HS-5 (cell line): ENCODE measurements at places on chromosomes 2 and 18.

DNA sequence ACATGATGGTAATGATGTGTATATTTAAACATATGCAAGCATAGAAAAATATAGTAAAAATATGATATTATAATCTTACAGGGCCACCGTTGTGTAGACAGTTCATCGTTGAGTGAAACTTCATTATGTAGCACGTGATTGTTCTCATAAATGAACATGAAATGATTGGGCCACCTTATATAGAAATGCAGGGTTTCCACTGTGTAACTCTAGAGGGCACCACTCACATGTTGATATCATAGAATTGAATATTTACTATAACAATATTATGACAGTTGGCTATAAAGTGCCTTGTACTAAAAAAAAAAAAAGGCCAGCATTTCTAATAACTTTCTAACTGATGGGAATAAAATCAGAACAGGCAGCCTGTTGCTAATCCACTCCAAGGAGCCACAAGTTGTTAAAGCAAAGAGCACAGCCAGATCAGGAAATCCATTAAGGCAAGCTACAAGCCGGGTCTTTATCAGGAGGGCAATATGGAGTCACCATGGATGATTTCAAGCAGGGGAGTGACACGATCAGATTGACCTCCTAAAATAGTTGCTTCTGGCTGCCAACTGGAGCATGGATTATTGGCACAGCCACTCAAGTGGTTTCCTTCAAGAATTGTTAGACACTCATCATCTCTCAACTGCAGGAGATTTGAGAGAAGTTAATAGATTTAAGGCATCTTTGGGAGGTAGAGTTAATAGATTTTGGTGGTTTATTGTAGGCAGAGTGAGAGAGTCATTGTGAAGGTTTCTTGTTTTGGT lies 16.7 kb downstream of the IL1F10 start:
- no peak for DNase-seq

DNA sequence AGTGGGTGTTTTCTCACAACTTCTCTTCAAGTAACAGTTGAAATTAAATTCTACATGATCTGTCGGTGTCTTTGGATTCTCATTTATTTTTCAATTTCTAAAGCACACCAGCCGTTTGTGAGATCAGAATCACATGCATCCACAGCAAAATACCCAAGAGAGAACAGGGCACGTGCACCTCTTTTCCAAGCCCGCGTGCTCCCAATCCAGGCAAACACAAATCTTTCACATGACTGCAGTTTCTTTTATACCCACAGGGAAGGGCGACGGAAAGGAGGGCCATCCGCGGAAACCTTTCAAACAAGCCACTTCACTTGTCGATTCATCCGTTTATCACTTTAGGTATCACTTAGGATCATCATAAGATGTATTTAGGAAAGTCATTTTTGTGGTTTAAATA lies 13.0 kb upstream of the DAPL1 start:
- no peak for DNase-seq

GRCh38 chr2:127039387-127040031 lies 67.4 kb downstream of the BIN1 start:
- no peak for DNase-seq

DNA sequence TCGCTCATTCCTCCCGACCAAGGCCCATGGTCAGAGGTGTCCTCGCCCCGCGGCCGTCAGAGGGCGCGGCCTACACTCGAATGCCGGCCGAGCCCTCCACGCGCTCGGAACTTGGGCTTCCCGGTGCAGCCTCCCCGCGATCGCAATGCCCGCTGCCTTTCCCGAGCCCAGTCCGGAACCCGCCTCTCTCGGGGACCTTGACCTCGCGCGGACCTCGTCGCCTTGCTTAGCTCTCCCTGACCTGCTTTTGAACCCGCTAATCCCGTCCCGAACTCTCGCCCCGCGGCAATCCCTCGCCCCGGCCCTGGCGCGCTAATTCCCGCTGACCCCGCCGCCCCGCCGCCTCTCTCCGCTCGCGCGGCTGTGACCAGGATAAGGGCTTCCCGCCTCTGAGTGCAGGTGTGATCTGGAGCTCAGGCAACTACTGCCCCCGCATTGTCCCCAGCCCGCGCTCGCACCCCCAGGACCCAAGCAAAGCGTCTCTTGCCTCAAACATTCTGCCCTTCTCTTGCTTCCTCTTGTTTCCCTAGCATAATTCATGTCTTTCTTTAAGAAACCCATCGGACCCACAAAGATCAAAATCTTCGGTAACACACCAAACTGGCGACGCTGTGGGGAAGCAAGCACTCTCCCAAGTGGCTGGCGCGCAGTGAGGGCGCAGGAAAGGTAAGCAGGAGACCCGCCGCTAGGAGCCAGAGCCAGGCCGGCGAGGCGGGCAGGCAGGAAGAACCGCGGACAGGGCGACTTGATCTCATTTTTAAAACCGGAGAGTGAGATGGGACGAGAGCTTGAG lies 46.6 kb upstream of the ATP6V1B1 start:
- DNase-seq: no peak

DNA sequence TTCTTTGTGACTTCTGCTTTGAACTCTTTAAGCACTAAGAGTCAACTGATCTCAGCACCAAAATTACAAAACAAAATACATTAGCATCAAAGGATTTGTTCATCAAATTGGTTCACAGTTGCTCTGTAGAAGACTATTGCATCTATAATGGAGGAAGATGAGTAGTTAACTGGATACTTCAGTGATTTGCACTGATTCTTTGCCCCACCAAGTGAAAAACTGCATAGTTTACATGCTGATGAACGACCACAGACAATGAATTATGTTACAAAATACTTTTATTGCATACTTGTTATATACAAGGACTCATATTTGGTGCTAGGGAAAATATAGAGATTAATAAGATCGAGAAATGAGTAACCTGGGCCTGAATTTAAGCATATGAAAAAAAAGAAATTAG lies 107.2 kb downstream of the SCG2 start:
- no peak for DNase-seq

- no peak for DNase-seq
Observed at GRCh38 chr18:48312066-48312465, 97.1 kb downstream of the ZBTB7C start.

DNA sequence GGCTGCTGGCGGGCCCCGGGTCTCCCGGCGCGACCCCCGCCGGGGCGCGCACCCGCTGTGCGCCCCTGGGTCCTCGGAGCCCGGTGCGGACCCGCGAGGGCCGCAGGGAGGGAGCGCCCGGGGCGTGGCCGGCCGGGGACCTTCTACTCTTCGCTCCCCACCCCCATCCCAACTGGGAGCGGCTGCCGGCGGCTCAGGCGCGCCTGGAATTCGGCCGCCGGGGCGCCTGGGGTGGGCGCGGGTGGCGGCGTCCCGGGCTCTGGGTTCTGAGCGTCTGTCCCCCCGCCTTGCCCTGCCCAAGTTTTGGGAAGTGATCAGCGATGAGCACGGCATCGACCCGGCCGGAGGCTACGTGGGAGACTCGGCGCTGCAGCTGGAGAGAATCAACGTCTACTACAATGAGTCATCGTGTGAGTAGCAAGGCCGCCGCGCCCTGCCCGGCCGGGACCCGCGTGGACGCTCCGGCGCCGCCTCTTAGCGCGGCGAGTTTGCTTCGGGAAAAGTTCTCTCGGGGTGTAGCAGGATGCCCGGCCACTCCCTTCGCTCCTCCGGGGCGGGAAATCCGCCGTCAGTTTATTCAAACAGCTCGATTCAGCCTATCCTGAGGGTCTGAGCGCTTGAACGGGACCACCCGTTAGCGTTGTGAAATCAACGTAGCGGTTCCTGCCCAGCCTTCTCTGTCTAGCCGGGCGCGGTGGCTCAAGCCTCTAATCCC lies 502 bp downstream of the TUBB6 start:
- DNase-seq: no peak

DNA sequence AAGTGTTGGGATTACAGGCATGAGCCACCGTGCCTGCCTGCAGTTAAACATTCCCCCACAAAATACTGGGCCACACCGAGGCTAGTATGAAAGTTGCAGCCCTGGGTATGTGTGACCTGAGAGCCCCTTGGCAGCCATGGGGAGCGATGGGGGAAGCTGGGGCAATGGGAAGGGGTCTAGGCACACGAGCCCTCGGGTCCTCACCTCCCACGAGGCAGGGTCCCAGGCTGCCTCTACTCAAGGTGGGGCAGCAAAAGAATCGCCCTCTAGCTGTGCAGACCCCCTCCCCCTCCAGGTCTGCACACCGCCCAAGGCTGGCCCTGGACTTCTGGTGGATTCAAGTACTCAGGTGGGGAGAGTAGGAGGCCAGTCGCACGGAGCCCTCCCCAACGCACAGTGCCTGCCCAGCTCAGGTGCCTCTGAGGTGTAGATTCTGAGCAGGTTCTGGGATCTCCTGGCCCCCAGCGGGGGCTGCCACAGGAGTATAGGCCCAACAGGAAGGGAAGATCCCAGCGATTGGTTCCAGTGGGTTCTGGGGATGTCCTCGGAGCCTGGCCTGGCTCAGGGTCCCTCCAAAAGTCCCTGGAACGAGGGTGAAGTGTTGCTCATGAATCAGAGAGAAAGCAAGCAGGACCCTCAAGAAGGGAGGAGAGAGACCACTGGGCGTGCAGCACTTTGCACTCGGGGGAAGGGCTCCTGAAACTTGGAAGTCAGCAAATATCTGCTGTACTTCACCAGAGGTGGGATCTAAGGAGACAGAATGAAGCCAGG lies 2.6 kb downstream of the GPR35 start:
- DNase-seq: no peak

DNA sequence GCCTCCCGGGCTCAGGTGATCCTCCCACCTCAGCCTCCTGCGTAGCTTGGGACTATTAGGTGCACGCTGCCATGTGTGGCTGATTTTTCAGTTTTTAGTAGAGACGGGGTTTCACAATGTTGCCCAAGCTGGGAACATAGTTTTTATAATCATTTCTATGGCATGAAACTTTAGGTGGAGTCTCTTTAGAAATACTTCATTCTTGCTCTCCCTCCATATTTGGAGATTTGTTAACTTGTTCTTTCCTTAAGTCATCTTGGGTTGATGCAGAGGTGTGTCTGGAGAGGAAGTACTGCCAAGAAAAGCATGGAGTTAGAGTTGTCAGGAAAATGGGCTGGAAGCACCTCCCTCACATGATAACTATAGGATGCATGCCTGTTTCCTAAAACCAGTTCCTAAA lies 17.4 kb downstream of the ZNF532 start:
- DNase-seq: no peak

DNA sequence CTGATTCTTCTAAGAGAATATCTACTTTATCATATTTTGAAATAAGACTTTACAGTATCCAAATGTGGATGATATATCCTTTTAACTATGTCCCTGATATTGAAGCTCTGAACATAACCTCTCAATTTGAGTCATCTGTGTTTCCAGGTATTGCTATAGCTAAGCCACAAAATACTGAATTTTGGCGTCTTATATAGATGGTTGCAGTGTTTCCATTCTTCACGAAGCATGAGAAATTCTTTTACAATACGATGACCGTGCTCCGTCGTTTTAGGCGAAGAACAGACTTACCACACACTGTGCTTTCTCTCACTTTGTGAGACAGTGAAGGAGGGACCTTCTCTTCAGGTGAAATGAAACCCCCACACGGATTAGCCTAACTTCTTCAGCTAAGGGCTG lies 45.3 kb downstream of the LRRFIP1 start:
- no peak for DNase-seq

- no peak for DNase-seq
Observed at GRCh38 chr2:36338827-36339145, 16.8 kb upstream of the CRIM1 start.

DNA sequence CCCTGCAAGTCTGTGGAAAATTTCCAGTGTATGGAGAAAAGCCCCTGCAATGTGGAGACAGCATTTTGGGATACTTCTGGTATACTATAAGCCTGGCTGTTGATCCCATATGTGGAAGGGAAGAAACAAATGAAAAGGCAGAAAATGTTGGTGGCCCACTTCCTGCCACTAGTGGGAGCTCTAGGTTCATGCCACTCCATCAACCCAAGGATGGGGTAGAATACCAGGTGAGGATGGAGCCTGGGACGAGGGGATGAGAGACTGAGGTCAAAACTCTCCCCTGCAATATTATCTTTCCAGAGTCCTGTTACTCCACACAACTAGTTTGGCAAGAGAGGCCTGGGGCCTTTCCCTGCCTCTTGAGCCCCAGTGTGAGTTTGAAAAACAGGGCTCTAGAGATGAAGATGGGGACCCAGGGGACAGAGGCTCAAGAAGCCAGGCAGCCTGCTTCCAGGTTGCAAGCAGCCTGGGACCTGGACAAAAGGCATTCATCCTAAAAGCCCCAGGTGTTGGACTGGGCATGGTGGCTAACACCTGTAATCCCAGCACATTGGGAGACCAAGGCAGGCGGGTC lies 31.9 kb downstream of the BMP10 start:
- DNase-seq: no peak

GRCh38 chr2:142580691-142581090 lies 296.8 kb upstream of the KYNU start:
- no peak for DNase-seq

DNA sequence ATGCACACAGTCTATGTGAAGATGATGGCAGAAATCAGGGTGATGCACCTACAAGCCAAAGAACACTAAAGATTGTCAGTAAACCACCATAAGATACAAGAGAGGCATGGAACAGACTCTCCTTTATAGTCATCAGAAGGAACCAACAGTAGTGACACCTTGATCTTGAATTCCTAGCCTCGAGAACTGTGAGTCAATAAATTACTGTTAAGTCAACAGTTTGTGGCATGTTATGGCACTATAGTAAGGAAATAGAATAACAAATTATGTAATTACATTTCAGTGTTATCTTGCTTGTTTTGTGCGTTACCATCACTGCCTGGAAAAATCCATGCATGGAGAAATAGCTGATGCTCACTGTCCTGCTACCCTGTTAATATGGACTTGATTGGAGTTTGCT lies 110.2 kb upstream of the LRP1B start:
- no peak for DNase-seq

GRCh38 chr18:57772387-57772799 lies 30.7 kb downstream of the ATP8B1 start:
- DNase-seq: no peak

GRCh38 chr2:9732824-9733223 lies 102.0 kb upstream of the YWHAQ start:
- DNase-seq: no peak

DNA sequence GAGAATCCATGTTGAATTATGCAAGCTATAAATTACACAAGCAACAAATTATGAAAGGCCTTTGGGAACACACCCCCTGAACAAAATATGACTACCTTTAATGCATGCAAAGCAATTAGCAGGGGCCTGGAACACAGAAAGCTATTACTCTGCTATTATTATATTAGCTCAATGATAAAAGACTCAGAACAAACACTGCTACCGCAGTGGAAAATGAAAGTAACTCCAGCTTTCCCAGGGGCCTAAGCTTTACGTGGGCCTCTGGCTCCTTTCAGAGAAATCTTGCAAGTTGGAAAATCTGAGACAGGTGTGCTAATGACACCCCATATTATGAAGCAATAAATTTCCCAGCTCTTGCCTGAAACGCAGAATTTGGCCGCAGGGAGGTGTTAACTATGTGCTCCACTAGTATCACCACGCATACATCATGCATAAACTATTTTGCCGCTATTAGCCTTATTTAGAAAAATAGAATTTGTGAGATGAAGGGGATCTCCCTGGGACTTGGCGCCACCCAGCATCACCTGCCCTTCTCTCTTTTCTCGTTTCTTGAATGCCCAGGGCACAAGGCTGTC lies 321.6 kb upstream of the LYPD1 start:
- DNase-seq: no peak

DNA sequence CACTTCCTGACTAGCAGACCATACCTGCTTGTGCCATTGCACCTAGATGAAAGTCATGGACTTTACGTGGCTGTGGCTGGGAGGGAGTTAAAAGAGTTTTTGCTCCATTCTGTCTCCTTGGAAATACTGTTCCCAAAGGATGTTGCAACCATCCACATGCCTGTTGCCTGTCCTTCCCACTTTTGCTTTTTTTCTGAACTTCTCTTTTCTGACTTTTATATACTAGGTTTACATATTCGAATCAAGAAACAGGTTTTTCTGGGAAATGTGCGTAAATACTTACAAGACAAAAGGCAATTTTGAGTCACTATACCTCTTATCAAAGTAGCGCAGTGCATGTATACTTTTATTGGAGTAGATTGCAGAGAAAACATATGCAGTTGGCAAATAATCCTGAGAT lies 244.8 kb downstream of the PRKCE start:
- no peak for DNase-seq
